ENCODE measurements at places on chromosomes 4 and X.

DNA sequence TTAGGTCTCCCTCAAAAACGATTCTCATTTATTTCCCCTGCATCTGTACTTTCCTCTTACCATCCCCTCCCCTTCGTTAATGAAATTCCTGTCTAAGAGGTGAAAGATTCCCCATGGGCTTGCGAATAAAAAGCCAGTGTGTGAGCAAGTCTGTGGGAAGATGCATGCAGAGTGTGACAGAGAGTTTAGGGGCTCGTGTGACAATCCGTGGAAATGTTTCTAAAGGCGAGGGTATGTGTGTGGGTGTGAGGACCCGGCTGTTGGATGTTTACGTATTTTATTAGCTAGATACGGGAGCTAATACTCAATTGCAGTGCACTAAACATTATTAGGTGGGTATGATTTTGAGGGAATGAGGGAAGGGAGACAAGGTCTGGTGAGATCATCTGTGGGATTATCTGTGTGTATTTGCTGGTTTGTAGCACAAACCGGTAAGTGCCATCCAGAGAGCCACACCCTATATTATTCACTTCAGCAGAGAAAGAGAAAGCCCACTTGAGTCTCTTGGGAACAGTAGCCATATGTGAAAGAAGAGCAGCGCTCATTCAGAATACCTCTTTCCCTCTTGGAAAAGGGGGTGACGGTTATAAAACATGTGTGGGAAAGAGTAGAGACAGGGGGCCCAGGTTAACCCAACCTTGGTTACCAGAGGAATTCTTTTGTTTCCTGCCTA is 893 bp upstream of the HOPX start:
- peak; percentile 40 for DNase-seq

GRCh38 chrX:31038575-31039326 is 33.1 kb downstream of the FTHL17 start:
- no peak for DNase-seq

DNA sequence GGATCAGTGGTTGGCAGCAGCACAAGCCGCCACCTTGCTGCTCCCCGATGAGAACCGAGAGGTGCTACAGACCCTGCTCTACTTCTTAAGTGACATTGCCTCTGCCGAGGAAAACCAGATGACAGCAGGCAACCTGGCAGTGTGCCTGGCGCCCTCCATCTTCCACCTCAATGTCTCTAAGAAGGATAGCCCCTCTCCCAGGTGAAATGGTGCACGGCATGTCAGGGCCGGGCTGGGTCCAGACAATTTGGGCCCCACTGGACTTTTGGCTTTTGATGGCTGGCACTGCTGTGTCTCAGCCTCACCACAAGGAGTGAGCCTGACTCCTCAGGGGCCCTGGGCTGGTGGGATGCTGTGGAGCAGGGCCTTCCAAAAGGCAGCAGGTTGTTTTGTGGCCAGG is 74.1 kb downstream of the STARD8 start:
- no peak for DNase-seq

- no peak for DNase-seq
Observed at GRCh38 chr4:40423735-40424134, 88.6 kb downstream of the CHRNA9 start.

- DNase-seq = no peak
Observed at GRCh38 chr4:29717287-29718057, 1002.7 kb upstream of the PCDH7 start.

- peak; percentile 1 for DNase-seq
Observed at GRCh38 chr4:35934320-35934981, 309.9 kb downstream of the ARAP2 start.

- DNase-seq = no peak
Observed at GRCh38 chrX:71870208-71871098, 40.2 kb upstream of the NHSL2 start.

DNA sequence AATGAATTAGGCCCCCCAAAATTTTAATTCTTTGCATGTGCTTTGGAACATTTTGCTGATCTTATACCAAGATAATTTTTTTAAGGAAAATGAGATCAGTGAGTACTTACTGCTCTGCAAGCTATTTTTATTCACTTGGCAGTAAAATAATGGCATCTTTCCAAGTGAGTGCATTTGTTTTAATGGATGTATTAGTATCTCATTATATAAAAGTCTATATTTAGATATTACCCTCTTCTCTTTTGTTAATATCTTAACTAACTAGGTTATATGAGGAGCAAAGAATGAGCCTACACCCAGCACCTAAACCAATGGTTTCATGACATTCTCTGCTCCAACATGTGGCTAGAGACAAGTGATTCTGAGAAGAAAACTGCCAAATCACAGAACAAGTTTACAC is 21.1 kb upstream of the ARAF start:
- DNase-seq = no peak

DNA sequence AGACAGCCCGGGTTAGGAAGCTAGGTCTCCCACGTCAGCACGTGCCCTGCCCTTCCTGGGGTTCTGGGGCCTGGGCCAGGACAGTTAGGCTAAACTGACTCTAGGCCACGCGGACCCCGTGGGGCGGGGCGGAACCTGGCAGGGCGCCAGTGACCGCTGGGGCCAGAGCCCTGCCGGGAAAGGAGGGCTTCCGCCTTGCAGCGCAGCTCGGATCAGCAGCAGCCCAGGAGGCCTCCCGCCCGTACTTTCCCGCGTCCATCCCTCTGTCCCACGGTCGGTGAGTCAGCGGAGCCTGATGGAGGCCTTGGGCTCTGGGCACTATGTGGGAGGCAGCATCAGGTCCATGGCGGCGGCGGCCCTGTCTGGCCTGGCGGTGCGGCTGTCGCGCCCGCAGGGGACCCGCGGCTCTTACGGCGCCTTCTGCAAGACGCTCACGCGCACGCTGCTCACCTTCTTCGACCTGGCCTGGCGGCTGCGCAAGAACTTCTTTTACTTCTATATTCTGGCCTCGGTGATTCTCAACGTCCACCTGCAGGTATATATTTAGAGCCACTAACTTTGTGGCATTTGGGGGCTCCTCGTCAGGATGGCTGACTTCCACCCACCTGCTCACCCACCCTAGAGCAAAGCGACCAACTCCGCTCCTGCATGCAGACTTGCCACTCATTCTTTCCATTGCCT is at the start of gene SMIM10:
TSS of gene SMIM10 (plus strand) at position 191 of the 681 bp plus-strand sequence. CDS start at position 296, 105 bp downstream.
- no peak for DNase-seq

GRCh38 chr4:109998867-109999584 is 86.3 kb downstream of the EGF start:
- DNase-seq = peak; percentile 48

DNA sequence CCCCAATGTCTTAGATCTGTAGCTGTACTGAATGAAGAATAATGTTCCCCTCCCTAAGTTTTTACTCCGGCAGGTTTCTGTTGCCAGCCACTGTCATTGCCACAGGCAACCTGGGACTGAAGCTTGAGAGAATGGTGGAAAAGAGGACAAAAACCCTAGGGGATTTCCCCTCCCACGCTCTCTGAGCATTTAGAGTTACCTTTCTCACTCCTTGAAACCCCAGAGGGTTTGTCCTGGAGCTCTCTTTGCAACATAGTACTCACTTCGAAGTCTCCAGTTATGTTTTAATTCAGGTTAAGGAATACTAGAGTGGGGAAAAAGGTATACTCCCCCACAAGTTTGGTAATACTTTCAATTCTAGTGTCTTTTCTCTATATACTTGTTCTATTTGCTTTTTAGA is 31.5 kb downstream of the F8 start:
- DNase-seq = no peak

GRCh38 chrX:136880003-136880451 is 498 bp downstream of the RBMX start:
- DNase-seq = peak; percentile 4

DNA sequence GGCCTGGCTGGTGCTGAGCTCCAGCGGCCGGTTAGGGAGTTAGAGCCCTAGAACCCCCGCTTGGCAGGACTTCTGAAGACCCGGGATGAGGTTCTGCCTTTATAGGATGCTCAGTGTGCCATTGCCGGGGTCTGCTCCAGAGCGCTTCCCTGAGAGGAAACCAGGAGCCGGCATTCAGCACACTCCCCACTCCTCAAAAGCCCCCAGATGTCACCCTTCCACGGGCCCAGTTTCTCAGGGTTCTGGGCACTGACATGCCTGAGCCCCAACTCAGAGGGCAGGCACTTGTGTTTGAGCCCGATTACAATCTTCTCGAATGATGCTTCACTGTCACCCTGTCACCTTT is 6.5 kb downstream of the NKX3-2 start:
- no peak for DNase-seq

DNA sequence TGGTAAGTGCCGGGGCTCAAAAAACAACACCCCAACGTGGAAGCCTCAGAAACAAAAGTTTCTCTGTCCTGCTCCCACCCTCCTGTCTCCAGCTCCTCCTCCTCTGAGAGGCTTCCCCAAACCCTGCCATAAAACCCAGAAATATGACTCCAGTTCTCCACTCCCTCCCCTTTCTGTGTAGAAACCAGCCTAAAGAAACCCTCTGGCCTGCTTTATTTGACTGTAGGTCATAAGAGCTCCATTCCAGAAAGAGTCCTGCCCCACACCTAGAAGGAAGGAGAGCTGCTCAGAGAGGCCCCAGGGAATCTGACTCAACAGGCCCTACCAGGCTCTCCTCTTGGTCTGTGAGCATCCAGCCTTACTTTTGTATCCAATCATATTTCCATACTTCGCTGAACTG is 872 bp upstream of the S100P start:
- DNase-seq = no peak

- DNase-seq = no peak
Observed at GRCh38 chr4:91111556-91111955, 984.4 kb downstream of the CCSER1 start.

- no peak for DNase-seq
Observed at GRCh38 chr4:88698519-88698918, 890 bp upstream of the NAP1L5 start.

DNA sequence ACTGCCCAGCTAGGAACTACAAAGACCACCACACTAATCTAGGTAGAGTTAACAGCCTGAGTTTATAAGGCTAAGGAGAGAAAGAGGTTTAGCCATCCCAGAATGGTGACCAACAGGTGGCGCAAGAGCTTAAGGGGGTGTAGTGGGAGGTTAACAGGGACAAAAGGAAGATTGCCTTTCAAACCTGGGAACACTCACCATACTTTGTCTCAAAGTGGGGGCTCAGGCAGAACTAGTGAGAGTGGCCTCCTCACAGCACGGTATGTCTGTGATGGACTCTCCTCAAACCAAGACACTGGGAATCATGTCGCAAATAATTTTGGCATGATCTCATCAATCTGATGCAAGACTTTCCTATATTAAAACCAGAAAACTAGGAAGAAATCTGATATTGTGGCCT is 23.4 kb downstream of the CCNI start:
- DNase-seq = no peak

DNA sequence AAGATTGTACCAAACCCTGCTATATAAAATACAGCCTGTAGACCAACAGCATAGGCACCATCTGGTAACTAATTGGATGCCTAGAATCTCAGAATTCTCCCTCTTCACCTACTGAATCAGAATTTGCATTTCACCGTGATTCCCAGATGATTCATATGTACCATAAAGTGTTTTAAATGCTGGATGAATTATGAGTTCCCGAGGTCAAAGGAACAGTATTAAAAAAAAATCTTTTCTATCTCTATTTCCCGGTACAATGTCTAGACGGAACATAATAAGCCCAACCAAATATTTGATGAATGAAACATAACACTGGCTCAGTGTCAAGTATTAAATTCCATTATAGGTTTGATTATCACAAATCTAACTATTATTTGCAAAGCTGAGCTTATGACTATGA is 280.0 kb downstream of the ANKRD50 start:
- DNase-seq = no peak

GRCh38 chr4:82360298-82361177 is 13.3 kb downstream of the HNRNPD start:
- no peak for DNase-seq

- no peak for DNase-seq
Observed at GRCh38 chr4:77100234-77100633, 24.4 kb upstream of the CCNI start.

- no peak for DNase-seq
Observed at GRCh38 chr4:87042986-87043820, 108.4 kb downstream of the AFF1 start.

GRCh38 chr4:105912633-105913032 is 17.4 kb downstream of the NPNT start:
- no peak for DNase-seq

GRCh38 chr4:44722001-44722400 is 4.4 kb downstream of the GNPDA2 start:
- DNase-seq = no peak

- DNase-seq = no peak
Observed at GRCh38 chrX:107560980-107561379, 67.3 kb upstream of the PRPS1 start.

- DNase-seq = no peak
Observed at GRCh38 chr4:153989505-153989904, 200.6 kb upstream of the SFRP2 start.

DNA sequence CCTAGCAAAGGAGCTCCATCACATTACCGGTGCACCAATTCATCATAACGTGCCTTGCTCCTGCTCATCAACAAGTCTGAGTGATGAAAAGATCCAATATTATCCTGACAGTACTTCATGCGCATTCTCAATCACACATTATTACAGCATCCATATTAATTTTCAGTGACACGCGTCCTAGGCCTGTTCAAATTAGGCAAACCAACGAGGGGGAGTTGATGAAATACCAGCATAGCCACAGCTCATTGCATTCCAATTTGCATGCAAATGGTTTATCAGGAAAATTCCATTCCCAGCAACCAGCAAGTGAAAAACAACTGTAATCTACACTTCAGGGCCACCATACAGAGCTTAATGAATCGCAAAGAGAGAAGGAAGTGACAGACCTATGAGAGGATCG is 236.9 kb downstream of the DCLK2 start:
- DNase-seq = no peak

- DNase-seq = no peak
Observed at GRCh38 chr4:185317880-185318279, 77.8 kb downstream of the LRP2BP start.

- DNase-seq = no peak
Observed at GRCh38 chr4:7879127-7879526, 60.5 kb downstream of the AFAP1 start.

DNA sequence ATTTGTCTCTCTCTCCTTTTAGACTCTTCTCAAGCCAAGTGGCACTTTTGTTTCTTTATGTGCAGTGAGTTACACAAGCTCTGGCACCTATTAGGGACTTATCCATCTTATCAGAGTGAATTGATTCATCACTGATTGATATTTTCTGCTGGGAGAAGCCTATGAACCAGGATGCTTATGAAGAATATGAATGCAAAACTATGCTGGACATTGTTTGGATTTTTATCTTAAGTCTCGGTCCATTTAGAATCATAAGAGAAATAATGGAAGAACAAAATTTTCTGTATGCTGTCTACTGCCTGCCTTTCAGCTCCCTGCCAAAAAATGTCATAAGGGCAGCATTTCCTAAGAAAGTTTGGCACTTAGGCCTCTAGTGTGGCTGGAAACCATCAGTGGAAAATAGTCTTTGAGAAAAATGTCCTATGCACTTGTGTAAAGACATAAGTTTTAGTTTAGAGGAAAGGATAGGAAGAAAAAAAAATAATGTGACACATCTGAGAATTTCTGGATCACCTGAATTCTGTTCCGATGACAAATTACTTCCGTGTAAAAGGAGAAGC is 365.7 kb upstream of the MAD2L1 start:
- DNase-seq = no peak

DNA sequence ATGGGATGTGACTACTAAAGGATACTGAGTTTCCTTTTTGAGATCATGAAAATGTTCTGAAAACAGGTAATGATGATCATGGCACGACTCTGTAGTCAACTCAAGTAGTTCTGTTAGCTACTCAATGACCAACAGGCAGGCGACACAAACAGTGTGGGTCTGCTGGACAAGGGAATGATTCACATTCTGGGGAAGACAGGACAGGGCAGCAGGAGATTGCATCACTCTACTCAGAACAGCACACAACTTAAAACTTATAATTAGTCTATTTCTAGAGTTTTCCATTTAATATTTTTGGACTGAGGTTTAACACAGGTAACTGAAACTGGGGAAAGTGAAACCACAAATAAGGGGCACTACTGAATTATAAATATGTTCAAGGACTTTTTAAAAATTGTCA is 365.2 kb downstream of the PRDM5 start:
- DNase-seq = no peak
